ENCODE measurements at places on chromosomes 7 and 10. TPM values are rescaled to one million over a fixed set of nuclear protein-coding genes. Genes with fewer than 3 reads are reported as not detected.

DNA sequence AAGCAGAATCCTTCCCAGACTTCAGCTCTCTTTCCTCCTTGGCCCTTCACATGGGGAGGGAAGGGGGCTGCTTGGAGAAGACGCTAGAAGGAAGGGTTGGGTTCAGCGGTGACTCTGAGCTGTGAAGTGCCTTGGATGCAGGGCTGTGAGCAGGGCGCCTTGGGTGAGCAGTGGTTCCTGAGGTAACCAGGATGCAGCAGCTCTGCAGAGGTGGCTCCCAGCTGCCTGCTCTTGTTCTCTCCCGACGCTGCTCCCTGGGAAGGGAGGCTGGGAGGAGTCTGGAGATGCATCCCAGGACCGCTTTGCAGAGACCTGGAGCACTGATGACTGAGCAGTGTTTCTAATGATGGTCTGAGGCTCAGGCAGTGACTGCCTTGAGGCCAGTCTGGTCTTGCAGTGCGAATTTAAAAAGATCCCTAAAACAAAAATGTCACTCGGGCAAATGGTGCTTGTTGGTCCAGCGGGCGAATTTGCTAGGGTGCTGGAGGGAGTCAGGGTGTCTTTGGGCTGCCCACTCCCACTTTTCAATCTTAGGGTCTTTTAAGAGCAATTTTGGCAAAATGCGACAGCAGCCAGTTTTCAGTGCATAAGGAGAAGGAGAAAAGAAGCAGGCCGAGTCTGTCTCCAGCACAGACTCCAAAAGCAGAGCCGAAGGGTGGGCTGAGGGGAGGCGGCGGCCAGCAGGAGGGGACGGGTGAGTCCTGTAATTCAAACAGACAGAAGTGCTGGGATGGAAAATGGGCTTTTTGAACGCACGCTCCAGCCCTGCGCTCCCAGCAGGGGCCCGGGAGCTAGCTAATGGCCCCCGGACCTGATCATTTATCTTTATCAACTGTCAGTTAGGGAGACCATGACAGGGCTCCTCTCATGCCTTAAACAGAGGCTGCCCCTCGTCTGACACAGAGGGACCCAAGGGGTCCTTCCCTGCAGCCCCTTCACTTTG is 191.2 kb upstream of the SHH start:
- H3K27ac ChIP-seq: no peak overlapping the region
- no peaks in the 10 kb centered on the region for H3K4me1 ChIP-seq
- H3K36me3 ChIP-seq: no peaks in the 10 kb centered on the region
- H3K4me3 ChIP-seq: no peak overlapping the region
- no peaks in the 10 kb centered on the region for H3K27me3 ChIP-seq
- DNase-seq: no peak

DNA sequence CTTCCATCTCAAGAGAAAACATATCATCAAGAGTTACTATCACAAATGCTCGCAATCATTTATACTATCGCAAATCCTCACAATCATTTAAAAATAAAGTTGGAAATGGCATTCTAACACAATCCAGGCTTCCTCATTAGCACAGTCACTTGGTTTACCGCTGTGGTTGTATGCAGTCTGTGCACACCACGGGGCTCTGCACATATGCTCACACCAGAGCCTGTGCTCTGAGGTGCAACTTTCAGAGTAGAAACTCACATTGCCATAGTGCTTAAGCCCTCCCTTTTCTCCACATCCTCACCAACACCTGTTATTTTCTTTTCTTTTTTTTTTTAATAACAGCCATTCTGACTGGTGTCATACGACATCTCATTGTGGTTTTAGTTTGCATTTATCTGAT is 235.6 kb upstream of the KLF6 start:
- no peak for DNase-seq
- H3K4me1 ChIP-seq: no peaks in the 10 kb centered on the region
- no peaks in the 10 kb centered on the region for H3K27me3 ChIP-seq
- no peak overlapping the region for H3K27ac ChIP-seq
- H3K36me3 ChIP-seq: no peaks in the 10 kb centered on the region

- no peak overlapping the region for H3K27ac ChIP-seq
- no peak for DNase-seq
- no peaks in the 10 kb centered on the region for H3K36me3 ChIP-seq
- H3K27me3 ChIP-seq: no peaks in the 10 kb centered on the region
- H3K4me3 ChIP-seq: no peak overlapping the region
These were observed 26.1 kb upstream of the ZNF365 start for GRCh38 chr10:62348029-62348428.

The TRIM73 gene
- total RNA-seq: 2.9 TPM

GRCh38 chr10:124739119-124739921 is 4.9 kb downstream of the FAM53B start:
- H3K27me3 ChIP-seq: no peaks in the 10 kb centered on the region
- no peak for DNase-seq
- H3K27ac ChIP-seq: no peak overlapping the region
- no peak overlapping the region for H3K4me3 ChIP-seq
- H3K36me3 ChIP-seq: no peaks in the 10 kb centered on the region

DNA sequence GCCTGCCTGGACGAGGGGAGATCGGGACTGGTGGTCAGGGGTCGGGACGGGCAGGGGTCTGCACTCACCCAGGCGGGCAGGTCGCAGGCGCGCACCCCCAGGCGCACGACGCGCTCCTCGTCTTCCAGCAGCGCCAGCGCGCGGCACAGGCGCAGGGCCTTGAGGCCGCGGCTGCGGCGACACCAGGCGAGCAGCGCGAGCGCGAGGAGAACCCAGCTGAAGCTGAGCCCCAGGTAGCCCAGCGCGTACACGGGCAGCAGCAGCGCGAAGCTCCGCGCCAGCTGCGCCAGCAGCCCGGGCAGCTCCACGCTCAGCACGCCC is 328 bp downstream of the ESYT2 start:
- DNase-seq: peak; percentile 84
- peak overlapping the region; percentile 98 for H3K27ac ChIP-seq
- H3K27me3 ChIP-seq: no peaks in the 10 kb centered on the region
- H3K4me3 ChIP-seq: peak overlapping the region; percentile 94
- no peaks in the 10 kb centered on the region for H3K4me1 ChIP-seq

Data from aorta (tissue), 5 donors.